NCI-H774 (cell line): ENCODE measurements at places on chromosomes 4 and X.

GRCh38 chr4:71417150-71417549 is 78.3 kb downstream of the SLC4A4 start:
- DNase-seq, result no peak

GRCh38 chrX:638482-639131 is 8.0 kb downstream of the SHOX start:
- no peak for DNase-seq

DNA sequence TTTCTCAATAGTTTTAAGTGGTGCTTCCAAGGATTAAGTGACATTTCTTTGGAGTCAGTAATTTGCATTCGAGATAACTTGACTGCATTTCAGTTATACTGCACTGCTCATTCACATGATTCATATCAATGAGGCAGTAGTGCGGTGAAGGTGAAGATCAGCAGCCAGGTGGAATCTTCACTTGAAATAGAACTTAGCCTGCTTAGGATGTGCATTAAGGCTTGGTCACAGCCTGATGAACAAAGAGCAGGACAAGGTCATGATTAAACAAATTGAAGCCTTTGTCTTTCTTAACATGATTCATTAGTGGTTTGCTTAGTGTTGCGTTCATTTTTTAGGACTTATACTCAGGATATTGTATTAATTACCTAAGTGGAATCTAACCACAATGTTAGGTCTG is 212.1 kb upstream of the GALNTL6 start:
- DNase-seq, result no peak

DNA sequence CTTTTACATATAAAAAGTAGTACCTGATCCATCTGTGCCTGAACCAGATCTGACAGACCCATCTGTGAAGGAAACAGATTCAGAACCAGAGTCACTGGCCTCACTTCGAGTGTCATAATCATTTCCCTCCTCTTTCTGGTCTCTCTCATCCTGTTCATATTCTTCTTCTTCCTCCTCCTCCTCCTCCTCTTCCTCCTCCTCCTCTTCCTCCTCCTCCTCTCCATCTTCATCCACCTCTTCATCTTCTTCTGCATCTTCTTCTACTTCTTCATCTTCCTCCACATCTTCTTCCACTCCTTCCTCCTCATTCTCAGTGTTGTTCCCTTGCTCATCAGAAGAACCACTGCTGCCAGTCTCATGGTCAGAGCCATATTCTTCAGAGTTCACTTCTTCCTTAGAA is 12.9 kb downstream of the YTHDC1 start:
- DNase-seq, result no peak

GRCh38 chr4:118180776-118181175 is 146.5 kb downstream of the NDST3 start:
- DNase-seq, result no peak

- DNase-seq, result no peak
Measured at GRCh38 chr4:53508446-53508845, 82.8 kb downstream of the LNX1 start.

GRCh38 chrX:108833993-108834392 is 97.6 kb upstream of the IRS4 start:
- DNase-seq, result peak; percentile 14

DNA sequence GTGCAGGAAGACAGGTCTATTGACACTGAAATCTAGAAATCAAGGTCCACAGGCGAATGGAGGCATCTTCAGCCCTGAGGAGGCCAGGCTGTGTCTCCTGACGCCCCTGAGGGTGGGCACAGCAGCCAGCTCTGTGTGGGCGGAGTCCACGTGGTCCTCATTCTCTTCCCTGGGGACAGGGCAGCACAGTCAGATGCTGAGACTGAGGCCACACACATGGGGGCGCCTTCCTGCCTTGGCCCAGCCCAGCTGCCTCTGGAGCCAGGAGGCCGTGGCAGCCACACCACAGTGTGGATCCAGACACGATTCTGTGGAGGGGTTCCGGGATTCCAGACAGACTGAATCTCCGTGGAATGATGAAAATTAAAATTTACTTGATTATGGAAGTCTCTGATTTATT is 20.8 kb downstream of the FGFR3 start:
- no peak for DNase-seq

DNA sequence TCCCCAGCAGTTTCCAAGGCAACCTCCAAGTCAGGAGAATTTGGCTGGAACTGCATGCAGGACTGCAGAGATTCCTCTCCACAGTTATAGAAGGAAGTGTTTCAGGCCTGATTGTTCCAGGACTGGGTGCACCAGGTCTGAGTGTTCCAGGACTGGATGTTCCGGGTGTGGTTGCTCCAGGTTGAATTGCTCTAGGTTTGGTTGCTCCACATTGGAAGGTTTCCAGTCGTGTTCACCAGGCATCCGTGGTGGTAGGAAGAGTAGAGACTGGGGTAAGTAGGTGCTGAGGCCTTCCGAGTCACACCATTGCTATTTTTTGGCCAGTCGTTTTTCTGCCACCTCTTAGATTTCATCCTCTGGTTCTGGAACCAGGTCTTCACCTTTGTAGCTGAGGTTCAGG is 105.4 kb downstream of the MSN start:
- DNase-seq, result no peak

DNA sequence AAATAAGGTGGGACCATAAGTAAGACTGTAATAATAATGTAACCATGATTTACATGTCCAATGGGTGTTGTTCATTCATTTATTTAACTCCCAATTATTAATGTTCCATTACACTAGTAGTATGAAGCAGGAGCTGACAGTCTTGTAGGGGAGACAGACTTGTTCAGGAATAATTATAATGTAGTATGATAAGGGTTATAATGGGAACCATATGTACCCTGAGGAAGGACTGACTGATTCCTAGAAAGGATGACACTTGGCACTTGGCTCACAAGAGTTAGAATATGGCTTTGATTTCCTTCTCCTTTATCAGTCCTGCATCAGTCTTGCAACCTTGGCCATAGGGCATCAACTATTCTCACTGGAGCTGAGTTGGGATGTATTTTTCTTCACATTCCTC is 24.2 kb downstream of the PCDH7 start:
- DNase-seq, result no peak

GRCh38 chr4:42533042-42533441 is 123.9 kb downstream of the ATP8A1 start:
- no peak for DNase-seq

GRCh38 chr4:162268911-162269310 is 105.1 kb upstream of the FSTL5 start:
- no peak for DNase-seq

GRCh38 chr4:108849611-108850168 is 86.8 kb upstream of the ETNPPL start:
- no peak for DNase-seq

DNA sequence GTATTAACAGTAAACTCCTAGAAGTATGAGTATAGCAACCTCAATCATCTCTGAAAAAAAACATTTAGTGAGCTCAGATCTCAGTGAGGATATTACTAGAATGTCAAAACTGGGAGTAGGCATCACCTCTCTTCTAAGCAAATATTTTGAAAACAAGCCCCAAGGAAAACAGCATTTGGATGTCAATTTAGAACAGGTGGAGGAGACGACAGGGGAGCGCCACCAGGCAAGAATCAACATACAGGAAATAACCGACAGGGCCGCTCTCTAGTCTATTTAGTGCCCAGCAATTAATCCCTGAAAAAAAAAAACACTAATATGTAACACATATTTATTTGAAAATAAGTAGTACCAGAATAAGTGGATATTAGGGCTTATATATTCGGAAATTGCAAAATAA is 940.3 kb upstream of the ADGRL3 start:
- DNase-seq, result no peak

DNA sequence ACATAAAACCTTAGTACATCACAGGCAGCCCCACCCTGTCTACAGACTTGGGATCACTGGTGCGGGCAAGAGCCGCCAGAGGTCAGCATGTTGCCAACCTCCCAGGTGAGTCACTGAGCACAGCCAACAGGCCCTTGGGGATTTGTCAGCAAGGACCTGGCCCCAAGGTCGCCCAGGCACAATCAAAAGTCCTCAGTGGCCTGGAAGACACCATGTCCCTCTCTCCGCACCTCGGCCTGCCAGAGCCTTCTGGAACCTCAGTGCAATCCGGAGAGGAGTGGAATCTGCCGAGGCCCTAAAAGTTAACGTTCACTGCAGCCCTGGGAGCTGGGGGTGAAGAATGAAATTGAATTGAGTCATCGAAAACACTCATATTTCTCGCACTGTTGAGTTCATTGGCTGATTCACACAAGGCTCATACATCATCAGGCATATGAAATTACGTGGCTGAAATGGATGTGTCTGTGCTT is 74.3 kb downstream of the WFS1 start:
- DNase-seq, result no peak

DNA sequence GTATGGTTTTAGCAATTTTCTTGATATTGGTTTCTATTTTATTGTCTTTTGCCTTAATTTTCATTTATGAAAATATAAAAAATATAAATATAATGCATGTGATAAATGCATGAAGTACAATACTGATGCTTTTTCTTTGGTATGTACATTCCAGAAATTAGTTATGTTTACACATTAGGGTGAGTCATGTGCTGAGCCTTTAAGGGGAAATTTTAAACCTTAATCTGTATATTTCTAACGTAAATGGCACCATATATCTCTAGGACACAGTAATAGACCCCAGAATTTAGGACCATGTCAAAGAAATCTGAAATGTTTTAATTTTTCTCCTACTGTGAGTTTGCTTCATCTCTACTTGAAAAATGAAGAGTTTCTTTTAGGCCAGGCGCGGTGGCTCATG is 117.8 kb upstream of the SPRY1 start:
- no peak for DNase-seq

- no peak for DNase-seq
Measured at GRCh38 chrX:101685923-101686322, 26.3 kb upstream of the ARMCX2 start.

GRCh38 chr4:7319024-7319423 is 115.7 kb downstream of the PSAPL1 start:
- DNase-seq, result no peak

- DNase-seq, result no peak
Measured at GRCh38 chr4:139642364-139642763, 23.3 kb upstream of the MGST2 start.

DNA sequence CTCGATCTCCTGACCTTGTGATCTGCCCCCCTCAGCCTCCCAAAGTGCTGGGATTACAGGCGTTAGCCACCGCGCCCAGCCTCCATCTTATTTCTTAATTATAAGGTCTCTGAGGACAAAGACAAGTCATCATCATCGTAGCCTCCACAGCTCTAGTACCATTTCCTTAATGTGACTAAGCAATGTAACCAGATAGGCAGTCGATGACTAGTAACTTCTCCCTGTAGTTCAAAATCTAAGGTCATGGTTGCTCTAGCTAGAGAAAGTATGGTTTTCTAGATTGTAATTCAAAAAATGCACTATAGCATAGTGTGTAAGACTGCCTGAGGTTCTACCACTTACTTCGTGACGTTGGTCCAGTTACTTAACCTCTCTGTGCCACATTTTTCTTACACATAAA is 6.9 kb downstream of the SLC39A8 start:
- no peak for DNase-seq

GRCh38 chrX:13364230-13364857 is 44.5 kb upstream of the ATXN3L start:
- no peak for DNase-seq

DNA sequence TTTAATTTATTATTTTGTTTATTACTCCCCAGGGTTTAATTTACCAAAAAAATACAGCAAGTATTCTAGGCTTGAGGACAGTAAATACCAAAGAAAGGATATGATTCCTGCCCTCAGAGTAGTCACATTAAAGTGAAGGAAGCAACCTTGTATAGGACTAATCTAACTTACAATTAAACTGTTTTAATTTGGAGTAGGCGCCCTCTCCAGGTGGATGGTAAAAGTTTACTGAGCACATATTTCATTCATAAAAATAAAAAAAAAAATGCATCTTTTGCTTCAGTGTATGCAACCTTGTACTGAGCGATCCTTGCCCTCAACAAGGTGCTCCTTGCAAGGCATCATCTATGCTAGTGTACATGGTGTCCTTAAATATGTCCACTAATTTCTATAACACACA is 72.0 kb upstream of the MAGEB16 start:
- DNase-seq, result no peak

DNA sequence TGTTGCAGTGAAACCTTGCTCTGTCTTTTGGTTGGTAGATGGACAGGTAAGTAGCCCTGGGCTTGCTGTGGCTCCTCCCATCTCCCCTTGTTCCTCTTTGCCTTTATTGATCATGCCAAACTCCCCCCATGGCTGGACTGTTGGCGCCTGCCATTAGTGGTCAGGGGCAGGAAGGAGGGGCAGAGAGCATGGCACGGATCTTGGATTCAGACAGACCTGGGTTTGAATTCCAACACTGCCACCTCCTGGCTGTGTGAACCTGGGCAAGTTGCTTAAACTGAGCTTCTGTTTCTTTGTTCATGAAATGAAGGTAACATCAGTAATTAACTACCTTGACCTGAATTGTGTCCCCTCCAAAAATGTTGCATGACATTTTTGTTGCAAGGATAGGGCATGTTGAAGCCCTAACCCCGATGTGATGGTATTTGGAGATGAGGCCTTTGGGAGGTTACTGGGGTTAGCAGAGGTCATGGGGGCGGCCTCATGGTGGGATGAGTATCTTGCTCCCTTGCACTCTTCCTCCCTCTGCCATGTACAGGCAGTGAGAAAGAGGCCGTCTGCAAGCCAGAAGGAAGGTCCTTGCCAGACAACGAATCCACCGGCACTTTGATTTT is 6.0 kb downstream of the SLC2A9 start:
- DNase-seq, result peak; percentile 62

- no peak for DNase-seq
Measured at GRCh38 chrX:72041176-72041575, 90.5 kb downstream of the RTL5 start.

DNA sequence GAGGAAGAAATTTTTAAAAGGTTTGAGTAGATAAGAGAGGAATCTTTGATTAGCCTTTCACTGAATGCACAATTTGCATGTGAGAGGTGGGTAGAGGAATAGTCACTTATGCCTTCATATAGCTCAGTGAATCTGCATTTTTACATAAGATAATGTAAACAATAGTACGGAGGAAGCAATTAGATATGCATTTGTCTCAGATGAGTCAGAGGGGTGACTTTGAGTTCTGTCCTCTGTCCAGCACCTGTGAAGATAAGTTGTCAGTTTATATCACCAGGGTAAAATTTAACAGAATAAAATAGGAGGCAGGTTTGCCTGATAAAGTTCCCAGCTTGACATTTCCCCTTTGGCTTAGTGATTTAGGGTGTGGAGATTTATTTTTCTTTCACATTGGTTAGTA is 841.9 kb downstream of the PCDH18 start:
- no peak for DNase-seq

DNA sequence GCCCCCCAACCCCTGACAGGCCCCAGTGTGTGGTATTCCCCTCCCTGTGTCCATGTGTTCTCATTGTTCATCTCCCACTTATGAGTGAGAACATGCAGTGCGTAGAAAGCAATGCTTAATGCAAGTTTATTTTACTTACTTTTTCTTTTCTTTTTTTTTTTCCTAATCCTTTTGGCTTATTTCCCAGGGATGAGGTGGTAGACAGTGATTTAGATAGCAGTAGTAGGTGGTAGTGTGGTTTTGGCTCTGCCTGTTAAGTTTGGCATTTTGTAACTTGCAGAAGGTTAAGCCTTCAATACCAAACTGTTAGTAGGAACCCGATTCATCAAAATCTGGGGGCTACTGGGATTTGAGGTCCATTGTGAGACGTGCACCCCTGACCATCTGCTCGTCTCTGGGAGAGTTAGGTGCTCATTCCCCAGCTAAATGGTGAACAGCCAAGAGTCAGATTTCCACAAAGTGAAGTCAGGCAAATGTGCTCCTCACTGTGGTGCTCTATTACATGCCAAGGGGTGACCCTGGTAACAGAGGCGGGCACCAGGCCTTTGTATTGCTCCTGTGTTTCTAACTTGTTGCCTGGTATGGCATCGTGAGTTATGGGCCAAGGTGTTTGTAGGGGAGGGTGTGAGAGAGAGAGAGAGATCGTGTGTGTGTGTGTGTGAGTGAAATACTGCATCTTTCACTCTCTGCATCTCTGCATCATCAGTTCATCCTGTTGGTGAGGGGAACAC is 70.3 kb downstream of the PHOX2B start:
- DNase-seq, result no peak
